Adrenal gland (tissue), 19 donors: ENCODE measurements at places on chromosomes 11 and 22. TPM values are rescaled to one million over a fixed set of nuclear protein-coding genes. Genes with fewer than 3 reads are reported as not detected.
A peak's percentile ranks its signal among the peaks of the same experiment; 100 is the strongest.

DNA sequence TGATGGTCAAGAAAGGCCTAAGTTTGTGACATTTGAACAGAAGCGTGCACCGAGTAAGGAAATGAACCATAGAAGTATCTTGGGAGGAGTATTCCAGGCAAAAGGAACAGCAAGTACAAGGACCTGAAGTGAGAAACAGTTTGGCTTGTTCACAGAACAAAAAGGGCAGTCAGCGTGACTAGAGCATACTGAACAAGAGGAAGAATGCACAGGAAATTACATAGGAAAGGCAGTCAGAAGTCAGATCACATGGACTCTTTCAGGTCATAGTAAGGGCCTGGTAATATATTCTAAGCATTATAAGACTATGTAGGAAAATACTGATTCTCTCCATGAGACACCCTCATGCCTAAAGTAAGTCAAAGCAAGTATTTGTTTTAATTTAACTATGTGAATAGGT, 52.3 kb upstream of the GAB2 start:
- DNase-seq: no peak

GRCh38 chr11:110928391-110928790, 216.2 kb upstream of the ARHGAP20 start:
- DNase-seq: no peak

- DNase-seq: no peak
Observed at GRCh38 chr22:37926771-37927636, 20.9 kb downstream of the MICALL1 start.

- no peak for DNase-seq
Observed at GRCh38 chr11:120058931-120059330, 79.0 kb downstream of the TRIM29 start.

DNA sequence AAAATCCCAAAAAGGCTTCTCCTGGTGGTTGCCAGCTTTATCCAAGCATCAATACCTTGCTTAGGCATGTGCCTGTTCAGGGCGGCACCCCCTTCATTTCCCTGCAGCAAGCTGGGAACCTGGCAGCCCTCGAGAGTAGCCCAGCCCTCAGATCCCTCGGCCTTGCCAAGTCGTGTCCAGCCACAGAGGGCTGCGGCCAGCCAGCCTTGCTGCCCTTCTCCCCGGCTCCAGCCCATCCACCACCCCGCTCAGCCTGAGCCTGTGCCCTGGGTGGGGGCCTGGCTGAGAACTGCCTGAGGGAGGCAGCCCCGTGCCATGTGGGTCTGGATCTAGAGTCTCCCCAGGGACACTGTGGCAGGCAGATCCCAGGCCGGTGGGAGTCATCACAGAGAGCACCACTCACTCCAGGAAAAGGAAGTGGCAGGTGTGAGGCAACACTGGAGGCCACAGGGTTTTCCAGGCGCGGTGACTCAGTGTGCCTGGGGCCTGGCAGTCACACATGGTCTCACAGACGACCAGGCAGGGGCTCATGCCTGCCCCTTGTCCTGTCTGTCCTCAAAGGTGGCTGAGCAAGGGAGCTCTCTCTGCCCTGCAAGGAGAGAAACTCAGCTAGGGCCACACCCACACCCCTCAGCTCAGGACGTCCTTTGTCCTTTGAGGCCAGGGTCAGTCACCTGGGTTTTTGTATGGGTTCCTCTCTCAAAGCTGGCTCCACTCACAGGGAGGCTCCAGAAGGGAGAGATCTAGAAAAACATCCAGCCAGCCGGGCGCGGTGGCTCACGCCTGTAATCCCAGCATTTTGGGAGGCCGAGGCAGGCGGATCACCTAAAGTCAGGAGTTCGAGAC, 12.2 kb upstream of the CDC42BPG start:
- DNase-seq: peak; percentile 91

GRCh38 chr11:42175203-42175602, 715.8 kb upstream of the LRRC4C start:
- DNase-seq: no peak

DNA sequence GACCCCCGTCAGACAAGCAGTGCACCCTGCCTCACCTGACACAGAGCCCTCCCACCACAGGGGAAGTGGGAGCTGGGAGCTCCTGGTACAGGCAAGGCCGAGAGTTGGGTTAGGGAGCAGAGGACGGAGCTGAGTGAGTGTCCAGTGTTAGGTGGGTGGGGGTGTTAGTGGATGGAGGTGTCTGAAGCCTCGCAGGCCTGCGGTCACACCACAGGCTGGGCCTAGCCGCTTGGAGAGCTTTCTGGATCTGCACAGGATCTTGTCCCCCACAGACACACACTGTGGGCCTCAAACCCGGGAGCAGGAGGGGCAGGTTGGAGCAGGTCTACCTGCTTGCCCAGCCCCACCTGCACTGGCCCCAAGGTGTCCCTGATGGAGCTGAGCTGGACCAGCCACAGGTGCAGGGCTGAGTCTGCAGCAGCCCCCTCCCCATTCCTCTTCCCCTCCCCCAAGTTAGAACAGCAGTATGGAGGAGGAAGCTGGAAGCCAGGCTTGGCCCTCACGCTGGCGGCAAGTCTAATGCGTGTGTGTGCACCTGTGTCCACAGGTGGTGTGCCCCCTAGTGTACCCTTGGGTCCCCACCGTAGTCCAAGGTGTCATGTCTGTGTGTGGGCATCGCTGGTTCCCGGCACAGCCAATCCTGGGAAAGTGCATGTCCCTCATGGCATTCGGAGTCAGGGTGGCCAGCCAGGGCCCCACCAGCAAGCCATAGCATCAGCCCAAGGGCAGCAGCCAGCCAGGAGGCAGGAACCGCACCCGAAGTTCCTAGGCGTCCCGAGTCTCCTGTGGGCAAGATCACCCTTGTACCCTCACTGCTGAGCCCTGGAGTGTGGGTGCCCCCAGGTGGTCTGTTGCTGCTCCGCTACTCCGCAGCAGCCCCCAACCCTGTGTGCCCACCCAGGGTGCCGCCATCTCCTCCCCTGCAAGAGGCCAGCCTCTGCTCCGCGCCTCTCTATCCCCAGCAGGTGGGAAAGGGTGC, 2.0 kb upstream of the GATD1 start:
- no peak for DNase-seq

DNA sequence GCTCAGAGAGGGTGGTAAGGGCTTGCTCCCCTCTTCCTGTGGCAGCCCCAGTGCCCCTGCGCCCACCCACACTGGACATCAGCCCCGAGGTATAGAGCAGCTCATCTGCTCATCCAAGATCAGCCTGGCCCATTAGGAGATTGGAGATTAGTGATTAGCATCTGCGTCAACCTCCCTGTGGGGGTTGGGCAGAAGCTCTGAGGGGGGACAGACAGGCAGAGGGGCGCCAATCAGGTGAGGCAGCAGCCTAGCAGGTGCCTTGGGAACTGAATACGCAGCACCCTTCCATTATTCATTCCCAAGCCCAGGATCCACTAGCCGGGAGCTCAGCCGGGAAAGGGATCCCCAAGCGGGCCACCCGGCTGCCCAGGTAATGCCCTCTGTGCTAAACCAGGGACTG, 11.0 kb downstream of the SMTN start:
- no peak for DNase-seq

MAPK8IP2 gene
- total RNA-seq: 14.8 TPM

LGALS12 gene
- 0.15 TPM for total RNA-seq

APOL6 gene
- total RNA-seq: 6.7 TPM

CNTN5 gene
- not detected for total RNA-seq

SLC5A4 gene
- total RNA-seq: 0.33 TPM

TEX12 gene
- total RNA-seq: not detected

IL10RA gene
- total RNA-seq: 50.5 TPM
